AG04449 (cell line): ENCODE measurements at places on chromosomes 3 and 15.

DNA sequence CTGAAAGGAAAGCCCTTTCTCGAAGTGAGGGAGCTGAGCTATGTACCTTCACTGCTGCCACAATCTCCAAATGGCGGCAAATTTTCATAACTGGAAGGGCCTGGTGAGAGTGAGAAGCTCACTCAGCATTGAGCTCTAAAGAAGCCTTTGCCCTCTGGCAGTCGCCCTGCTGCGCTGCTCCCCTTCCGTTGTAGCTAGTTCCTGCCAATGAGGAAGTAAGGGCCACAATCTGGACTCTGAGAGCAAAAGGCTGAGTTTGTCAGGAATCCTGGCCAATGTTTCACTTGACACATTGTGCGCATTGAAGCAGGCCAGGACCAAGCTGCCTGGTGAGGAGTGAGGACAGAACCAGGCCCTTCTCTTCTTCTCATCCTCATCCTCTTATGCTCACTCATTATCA lies 579.5 kb downstream of the PDCD6IP start:
- DNase-seq: no peak

- peak; percentile 59 for DNase-seq
Measured at GRCh38 chr15:64443747-64444621, 16.4 kb upstream of the ZNF609 start.

GRCh38 chr15:25734680-25735355 lies 128.3 kb downstream of the ATP10A start:
- DNase-seq: no peak

DNA sequence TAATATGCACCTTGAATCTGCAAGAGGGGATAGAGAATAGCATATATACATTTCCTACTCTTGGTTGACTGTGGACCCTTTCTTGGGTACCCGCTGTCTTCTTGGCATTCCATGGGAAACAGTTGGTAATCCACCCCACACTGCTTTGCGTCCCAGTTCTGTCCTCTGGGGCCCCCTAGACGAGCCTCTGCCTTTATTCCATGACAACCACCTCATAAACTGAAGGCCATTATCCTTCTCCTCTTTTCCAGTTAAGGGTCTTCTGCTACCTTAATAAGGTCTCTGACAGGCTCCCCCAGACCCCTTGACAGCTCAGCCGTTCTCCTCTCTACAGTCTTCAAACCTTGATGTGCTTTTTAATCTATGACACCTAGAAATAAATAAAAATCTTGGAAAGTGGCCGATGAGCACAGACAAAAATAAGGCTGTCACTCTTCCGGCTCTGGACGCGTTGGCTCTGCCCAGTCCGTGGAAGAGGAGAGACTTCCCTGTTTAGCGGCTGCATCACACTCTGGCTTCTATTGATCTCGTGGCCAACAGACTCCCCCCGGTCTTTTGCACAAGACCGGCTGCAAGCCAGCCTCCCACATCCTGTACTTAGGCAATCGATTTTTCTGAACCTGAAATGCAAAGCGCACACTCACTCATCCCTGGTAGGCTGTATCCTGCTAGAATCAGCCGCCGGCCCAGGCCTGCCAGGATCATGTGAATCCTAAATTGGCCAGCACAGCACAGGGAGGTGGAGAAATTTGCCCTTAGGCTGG lies 251.0 kb upstream of the TLE3 start:
- DNase-seq: no peak

DNA sequence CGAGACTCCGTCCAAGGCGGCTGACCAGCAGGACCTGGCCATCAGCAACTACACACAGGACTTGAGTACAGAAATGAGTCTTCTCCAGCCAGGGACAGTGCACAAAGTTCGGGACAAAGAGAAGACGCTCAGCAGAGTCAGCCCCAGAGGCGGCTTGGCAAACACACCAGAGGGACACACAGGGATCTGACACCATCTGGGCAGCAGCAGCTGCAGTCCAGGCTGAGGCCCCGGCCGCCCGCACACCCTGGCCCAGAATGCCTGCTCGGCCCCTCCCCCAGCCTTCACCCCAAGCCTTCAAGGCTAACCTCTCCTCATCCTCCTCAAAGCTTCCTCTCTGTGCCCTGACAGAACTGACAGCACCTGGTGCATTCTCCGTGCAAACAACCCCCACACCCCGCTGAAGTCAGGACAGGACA lies 61.1 kb downstream of the XXYLT1 start:
- no peak for DNase-seq

DNA sequence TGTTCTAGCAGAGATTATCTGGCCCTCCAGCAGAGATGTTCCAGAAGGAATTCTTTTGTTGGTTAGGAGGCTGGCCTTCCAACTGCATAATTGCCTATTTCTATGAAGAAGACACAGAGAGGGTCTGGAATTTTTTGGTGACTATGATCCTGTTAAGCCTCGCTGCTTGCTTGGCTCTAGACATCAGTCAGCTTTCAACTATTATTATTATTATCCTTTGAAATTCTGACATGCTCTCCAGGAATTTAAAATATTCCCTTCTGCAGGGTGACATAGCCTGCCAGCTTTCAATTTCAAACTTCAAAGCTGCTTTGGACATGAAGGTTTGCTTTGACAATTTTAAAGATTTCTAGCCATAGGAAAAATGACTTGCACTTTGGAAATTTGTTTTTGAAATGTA lies 26.3 kb upstream of the ZNF148 start:
- DNase-seq: peak; percentile 31

GRCh38 chr3:122364490-122364889 lies 18.5 kb downstream of the MIX23 start:
- no peak for DNase-seq

DNA sequence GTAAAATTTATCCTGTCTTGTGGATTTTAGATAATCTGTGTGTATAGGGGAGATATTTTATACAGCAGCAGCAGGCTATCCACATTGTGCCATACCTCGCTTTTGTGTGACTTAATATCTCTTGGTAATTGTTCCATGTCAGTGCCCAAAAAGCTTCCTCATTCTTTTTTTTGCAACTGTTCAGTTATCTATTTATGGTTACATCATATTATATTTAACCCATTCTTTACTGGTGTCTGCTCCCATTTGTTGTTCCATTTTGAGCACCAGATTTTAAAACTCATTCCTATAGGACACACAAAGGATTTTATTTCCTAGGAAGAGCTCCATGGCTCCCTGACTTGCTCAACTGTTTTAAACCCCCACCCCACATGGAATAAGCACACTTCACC lies 86.3 kb upstream of the RASGRP1 start:
- no peak for DNase-seq

DNA sequence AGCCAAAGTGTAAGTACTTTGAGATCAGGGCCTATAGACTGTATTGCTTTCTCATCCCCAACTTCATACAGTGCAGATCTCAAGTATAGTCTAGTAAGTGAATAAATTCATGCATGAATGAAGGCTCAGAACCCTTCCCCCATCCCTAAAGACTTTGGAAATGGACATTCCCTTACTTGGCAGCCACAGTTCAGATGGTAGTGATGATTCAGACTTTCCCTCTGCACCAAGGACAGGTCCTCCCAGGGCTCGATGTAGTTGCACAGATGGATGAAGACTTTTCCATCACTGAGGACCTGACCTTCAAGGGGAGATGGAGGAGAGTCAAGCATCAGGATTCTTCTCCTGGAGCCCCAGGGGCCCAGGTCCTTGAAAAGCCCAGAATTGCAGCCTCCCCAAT lies 4.6 kb downstream of the TIMP4 start:
- DNase-seq: no peak

GRCh38 chr3:89104499-89104898 lies 2.9 kb upstream of the EPHA3 start:
- no peak for DNase-seq

GRCh38 chr15:41777421-41777973 lies 3.2 kb downstream of the MAPKBP1 start:
- DNase-seq: no peak

GRCh38 chr3:963755-964154 lies 129.1 kb upstream of the CNTN6 start:
- DNase-seq: no peak

DNA sequence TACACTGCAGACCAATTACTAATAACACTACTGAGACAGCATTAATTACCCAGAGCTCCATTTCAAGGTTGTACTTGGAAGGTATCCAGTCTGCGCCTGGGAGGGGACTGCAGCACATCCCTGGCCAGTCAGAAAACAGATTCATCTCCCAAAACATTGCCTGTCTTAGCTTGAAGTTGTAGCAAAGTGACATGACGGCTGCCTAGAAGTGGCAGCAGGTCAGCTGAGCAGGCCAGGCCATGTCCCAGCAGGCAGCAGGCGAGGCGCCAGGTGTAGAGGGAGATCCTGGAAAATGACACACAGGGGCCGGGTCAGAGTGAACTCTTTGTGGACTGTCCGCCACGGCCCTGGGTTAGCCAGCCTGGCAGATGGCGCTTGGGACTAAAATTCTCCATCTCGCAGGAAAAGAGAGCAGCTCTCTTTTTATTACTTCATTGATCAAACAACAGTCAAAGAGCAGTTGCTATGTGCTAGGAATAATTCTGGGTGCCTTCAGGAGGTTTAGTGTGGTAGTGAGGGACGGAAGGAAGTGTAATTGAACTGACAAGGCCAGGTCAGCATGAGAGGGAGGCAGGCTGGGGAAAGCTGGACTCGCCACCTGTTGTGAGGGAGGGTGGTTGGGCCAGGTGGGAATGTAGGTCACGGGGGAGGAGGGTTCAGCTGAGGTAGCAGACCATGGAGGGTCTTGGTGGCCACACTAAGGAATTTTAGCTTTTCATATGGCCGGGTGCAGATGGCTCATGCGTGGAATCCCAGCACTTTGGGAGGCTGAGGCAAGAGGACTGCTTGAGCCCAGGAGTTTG lies 1.3 kb upstream of the MAP6D1 start:
- DNase-seq: no peak

- DNase-seq: no peak
Measured at GRCh38 chr15:99073008-99073717, 31.7 kb upstream of the SYNM start.

DNA sequence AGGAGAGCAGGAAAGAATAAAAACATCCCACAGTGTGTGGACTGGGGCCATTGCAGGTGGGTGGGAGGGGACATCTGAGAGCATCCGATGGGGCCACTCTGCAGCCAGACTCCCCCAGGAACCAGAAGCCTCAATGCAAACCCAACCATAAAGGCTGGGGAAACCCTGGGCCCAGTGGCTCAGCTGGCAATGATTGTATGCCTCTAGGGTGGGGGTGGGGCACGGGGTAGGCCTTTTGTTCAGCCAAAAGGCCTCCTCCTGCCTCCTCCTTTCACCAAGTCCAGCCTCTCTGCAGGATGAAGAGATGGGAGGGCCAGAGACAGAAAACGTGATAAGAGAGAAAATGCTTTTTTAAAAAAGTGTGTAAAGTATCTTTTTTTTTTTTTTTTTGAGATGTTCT lies 45.5 kb upstream of the HERC1 start:
- DNase-seq: no peak

GRCh38 chr15:39508536-39508935 lies 72.3 kb upstream of the THBS1 start:
- DNase-seq: no peak

DNA sequence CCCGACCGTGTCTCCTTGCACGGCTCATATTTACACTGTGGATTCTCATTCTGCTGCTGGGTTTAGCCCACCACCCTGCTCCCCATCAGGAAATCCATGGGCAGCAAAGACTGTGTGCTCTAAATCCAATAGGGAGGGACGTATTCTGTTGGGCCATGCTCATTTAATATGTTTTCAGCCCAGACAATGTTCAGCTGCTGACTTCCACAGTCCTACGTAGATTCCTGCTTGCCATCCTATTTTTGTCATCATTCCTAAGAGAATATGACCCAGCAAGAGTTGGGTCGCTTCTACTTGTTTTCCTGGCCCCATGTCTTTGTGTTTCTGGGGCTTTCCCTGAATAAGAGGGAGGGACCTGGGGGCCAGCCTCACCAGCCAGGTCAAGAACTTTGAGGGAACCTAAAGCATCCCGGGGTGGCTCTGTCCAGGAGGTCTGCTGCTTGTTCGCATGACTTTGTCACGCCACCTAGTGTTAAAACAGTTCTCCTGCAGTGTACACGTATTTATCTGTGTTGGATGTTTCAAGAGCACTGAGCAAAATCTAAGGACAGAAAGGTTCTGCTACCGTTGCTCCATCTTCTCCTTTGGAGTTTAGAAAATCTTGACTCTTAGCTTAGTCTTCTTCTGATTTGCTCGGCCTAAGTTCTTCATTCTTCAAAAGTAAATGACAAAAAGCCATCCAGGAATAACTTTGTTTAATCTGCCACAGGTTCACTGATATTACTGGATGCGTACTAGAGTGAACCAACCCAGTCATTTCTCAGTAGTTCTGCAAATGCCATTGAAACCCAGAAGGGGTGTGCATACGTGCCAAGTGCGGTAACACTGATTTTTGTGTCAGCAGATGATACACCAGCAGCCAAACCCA lies 79.8 kb upstream of the NR2E3 start:
- no peak for DNase-seq

DNA sequence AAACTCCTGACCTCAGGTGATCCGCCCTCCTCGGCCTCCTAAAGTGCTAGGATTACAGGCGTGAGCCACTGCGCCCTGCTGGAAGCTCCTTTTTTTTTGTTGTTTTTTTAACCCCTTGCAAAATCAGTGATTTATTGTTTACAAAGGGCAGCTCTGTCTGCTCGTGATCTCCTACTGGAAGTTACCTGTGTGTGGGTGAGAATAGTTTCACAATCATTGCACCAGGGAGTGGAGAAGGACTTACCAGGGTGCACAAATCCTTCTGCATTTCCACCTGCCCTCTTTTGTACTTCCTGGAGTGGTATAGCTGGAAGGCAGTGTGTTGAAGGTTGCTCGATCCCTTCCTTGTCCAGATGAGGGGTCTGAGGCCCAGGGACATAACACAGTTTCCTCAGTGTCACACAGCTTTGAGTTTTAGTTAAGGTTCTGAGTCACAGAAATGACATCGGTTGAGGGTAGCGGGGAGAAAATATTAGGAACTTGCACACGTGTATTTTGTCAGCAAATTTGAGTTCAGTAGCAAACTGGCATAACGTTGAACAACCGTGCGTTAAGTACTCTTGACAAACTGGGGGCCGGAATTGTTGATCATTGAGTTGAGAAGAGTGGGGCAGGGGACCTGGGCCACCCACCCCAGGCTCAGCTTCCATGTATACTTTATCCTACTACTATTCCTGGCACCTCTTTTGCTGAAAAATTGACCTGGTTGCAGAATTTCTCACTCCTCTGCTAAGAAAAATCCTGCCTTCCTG lies 11.3 kb upstream of the TRAK1 start:
- no peak for DNase-seq
